ENCODE measurements at places on chromosomes 3 and 15. TPM values are rescaled to one million over a fixed set of nuclear protein-coding genes. Genes with fewer than 3 reads are reported as not detected.

DNA sequence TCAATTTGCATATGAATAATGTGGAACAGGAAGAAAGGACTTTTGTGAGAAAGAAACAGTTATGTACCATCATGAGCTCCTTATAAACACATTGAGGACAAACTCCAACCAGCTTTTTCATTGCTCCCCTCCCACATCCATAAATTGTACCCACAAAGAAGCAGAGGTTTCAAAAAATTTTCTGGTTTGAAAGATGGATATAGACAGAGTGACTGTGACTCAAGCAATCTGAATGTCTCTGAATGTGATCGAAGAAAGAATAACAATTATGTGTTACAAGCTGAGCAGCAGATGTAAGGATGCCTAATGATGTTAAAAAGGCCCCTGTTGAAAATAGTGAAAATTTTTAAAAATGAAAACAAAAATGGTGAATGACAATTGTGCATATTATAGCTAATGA is 127.4 kb downstream of the TFG start:
- DNase-seq = no peak

DNA sequence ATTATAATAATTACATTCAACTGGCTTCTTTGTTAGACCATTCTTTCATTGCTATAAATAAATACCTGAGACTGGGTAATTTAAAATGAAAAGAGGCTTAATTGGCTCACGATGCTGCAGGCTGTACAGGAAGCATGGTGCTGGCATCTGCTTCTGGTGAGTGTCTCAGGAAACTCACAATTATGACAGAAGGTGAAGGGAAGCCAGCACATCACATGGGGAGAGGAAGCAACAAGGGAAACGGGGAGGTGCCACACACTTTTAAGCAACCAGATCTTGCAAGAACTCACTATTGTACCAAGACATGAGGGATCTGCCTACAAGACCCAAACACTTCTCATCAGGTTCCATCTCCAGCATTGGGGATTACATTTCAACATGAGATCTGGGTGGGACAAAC is 413.1 kb upstream of the ARRDC4 start:
- DNase-seq = no peak

- no peak for DNase-seq
Observed at GRCh38 chr15:101614001-101614585, 38.1 kb downstream of the TM2D3 start.

DNA sequence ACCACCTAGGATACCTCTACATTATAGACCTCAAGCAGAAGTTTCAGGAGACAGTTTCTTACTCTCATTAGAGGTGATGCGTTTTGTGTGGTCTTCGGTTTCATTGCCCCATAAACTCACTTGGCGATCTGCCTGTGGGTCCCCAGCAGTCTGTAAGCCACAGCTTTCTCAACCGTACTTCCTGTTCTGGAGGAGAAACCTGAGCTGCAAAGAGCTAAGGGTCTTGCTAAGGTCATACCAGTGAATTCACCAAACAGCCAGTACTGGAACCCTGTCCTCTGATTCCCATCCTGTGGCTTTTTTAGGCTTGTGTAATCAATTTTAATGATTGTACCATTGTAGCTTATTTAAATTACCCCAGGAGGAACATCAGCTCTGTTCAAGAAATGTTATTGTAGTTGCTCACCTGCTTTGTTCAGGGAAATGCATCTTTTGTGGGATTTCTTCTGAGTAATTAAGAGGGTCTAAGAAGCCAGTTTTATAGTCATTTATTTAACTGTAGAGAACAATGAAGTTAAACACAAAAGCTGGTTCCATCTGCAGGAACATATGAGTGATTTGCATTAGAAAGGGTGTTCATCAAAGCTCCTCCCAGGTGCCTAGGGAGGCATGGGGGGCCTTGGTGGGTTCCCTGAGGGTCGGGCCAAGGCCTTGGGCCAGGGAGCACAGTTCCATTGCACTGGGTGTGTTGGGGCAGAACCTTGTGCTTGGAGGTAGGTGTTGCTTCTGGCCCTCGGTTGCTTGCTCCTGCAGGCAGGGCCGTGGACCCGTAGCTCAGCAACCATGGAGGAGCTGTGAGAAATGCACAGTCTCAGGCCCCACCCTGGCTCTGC is 69.6 kb downstream of the APBA2 start:
- DNase-seq = no peak

Gene THAP10
- total RNA-seq = 14.9 TPM

Gene DVL3
- total RNA-seq = 174 TPM

- no peak for DNase-seq
Observed at GRCh38 chr15:64643685-64644084, 131.7 kb downstream of the RBPMS2 start.

Gene RLBP1
- total RNA-seq = not detected

Gene EMC7
- total RNA-seq = 32.6 TPM

- no peak for DNase-seq
Observed at GRCh38 chr3:43221076-43221475, 65.3 kb upstream of the SNRK start.

Data from transverse colon (tissue), 4 donors.